ENCODE measurements at places on chromosomes 1 and 21. TPM values are rescaled to one million over a fixed set of nuclear protein-coding genes. Genes with fewer than 3 reads are reported as not detected.

FAM131C gene
- 2.0 TPM for total RNA-seq

GRCh38 chr21:27423038-27423437 lies 456.1 kb upstream of the ADAMTS5 start:
- peaks cover 2% of the 10 kb centered on the region for H3K36me3 ChIP-seq
- DNase-seq, result no peak
- H3K4me3 ChIP-seq, result no peak overlapping the region
- H3K4me1 ChIP-seq, result peaks cover 26% of the 10 kb centered on the region
- no peaks in the 10 kb centered on the region for H3K27me3 ChIP-seq

DNA sequence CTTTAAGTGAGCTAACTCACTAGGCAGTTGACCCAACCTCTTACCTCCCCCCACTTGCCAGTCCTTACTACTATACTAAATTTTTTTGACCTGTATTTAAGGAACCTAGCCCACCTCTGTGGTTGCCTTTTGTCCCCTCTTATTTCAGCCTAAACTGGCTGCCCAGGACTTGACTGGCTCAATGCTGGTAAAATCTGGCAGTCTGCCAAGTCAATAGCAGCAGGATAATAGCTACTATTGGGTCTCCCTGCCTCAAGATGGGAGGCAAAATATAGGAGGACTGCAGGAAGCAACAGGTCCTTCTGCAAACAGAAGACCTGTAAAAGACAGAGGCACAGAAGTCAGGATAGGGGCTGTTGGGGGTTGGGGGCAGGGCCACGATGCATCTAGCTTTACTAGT lies 144.2 kb upstream of the POGK start:
- no peak overlapping the region for H3K4me3 ChIP-seq
- H3K27me3 ChIP-seq, result no peaks in the 10 kb centered on the region
- H3K4me1 ChIP-seq, result peaks cover 8% of the 10 kb centered on the region
- no peak for DNase-seq

SPRR1A gene
- not detected for total RNA-seq

DNA sequence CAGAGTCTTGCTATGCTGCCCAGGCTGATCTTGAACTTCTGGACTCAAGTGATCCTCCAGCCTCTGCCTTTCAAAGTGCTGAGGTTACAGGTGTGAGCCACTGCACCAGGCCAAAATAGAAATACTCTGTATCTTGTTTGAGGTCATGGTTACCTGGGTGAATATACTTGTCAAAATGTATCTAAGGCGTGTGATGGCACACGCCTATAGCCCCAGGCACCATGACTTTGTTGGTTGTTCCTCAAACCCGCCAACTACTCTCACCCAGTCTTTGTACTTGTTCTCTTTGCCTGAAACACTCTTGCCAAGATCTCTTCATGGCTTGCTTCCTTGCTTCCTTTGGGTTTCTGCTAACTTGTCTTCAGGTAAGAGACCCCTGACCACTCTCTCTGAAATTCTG lies 38.0 kb upstream of the RGS5 start:
- 0 out of 2 replicates have a peak, but pooled peaks cover 2% of the 10 kb centered on the region for H3K36me3 ChIP-seq
- no peak overlapping the region for H3K27ac ChIP-seq
- H3K4me1 ChIP-seq, result no peaks in the 10 kb centered on the region

- no peaks in the 10 kb centered on the region for H3K27me3 ChIP-seq
- peaks cover 15% of the 10 kb centered on the region for H3K36me3 ChIP-seq
- no peak for DNase-seq
- H3K4me3 ChIP-seq, result no peak overlapping the region
- no peak overlapping the region for H3K27ac ChIP-seq
Observed at GRCh38 chr1:238329671-238330070, 438.9 kb upstream of the ZP4 start.

DNA sequence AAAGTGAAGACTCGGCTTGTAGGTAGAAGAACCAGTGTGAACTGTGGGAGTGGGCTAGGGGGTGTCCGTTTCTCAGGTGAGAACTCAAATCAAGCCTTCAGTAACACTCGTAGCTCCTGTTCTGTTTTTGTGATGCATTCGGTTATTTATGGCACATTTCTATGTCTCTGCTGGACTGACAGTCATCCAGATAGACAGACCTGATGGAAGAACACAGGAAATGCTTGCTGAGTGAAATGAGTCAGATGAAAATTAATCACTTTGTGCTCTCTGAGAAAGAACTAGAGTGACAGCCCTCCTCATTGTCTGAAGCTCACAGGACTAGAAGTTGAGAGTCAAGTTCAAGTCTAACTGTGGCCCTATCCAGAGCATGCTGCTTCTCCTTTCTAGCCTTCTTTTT lies 360.1 kb upstream of the PLXNA2 start:
- H3K36me3 ChIP-seq, result no peaks in the 10 kb centered on the region
- peaks cover 53% of the 10 kb centered on the region for H3K4me1 ChIP-seq
- H3K27ac ChIP-seq, result no peak overlapping the region
- no peak for DNase-seq
- H3K27me3 ChIP-seq, result no peaks in the 10 kb centered on the region

C1QC gene
- 0.21 TPM for total RNA-seq

IGSF21 gene
- total RNA-seq, result 28.0 TPM

DNA sequence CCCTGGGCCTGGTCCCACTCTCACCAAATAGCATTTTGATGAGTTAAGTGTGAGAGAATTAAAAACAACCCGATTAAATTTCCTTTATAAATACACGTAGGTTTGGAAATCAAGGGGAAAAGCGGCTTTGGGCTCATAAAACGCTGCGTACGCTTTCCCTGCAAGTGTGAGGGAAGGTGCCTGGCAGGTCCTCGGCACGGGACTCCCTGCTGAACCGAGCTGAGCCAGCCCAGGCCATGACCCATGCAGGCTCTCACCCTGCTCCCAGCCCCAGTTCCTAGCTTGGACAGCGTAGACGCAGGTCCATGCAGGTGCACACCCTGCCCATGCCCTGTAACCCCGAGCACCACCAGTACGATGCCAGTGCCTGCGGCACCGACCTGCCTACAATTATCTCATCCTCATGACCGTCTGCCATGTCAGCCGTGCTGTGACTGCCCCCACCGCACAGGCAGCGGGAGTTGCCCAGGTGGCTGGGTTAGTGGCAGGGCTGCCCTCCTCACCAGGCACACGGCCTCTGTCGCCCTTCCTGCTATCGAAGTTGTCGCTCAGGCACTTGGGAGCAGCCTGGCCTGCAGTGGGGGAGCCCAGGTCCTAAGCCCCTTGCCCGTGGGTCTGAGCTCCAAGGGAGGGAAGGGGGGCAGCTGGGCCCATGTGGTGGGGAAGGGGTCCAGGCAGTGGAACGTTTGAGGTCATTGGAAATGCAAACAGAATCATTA lies 41.0 kb upstream of the ACTRT2 start:
- no peaks in the 10 kb centered on the region for H3K27me3 ChIP-seq
- H3K36me3 ChIP-seq, result peaks cover 11% of the 10 kb centered on the region
- peaks cover 4% of the 10 kb centered on the region for H3K4me1 ChIP-seq

DNA sequence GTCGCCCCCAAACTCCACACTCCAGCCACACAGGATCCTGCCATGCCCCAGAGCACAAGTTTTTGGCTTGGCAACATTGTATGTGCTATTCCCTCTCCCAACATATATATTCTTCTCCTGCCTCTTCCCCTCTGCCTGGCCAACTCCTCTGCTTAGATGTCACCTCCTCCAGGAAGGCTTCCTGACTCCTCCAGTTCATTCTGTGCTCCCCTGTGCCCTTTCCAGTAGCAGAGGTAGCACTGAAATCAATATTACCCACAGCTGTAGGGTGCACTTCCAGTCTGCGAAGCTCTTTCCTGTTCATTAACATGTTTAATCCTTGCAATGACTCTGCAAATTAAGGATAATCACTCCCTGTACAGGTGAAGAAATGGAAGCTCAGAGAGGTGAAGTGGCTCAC lies 21.2 kb downstream of the ALDH4A1 start:
- H3K27ac ChIP-seq, result no peak overlapping the region
- no peaks in the 10 kb centered on the region for H3K27me3 ChIP-seq
- H3K4me1 ChIP-seq, result no peaks in the 10 kb centered on the region
- no peak overlapping the region for H3K4me3 ChIP-seq

TPTE gene
- not detected for total RNA-seq

STMN1 gene
- 483 TPM for total RNA-seq

GRCh38 chr1:114695430-114696058 lies at the start of gene AMPD1:
AMPD1 (minus strand) TSS chr1:114695546; CDS start chr1:114695471, 75 bp downstream.
- H3K27ac ChIP-seq, result no peak within 1 kb of the TSS
- H3K4me3 ChIP-seq, result no peak within 1 kb of the TSS
- H3K27me3 ChIP-seq, result no peaks in the 10 kb centered on the region

KCNJ15 gene
- total RNA-seq, result 0.14 TPM

SLC25A34 gene
- 2.0 TPM for total RNA-seq

DNA sequence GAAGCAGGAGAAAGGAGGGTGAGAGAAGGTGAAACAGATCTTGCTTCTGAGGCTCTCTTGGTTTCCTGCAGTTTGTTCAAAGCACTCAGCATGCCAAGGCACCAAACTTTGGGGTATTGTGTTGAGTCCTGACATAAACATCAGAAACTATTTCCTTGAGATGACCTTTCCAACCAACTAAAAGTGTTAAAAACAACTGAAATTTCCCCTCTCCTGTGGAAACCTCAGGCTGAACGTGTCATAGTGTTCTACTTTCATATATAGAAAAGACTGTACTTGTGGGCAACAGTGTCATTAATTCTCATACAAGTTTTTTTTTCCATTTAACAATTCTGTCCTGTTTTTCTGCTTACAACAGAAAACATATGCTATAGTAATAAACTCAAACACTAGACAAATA lies 6.3 kb upstream of the LYST start:
- no peaks in the 10 kb centered on the region for H3K36me3 ChIP-seq
- no peaks in the 10 kb centered on the region for H3K4me1 ChIP-seq
- peaks cover 12% of the 10 kb centered on the region for H3K27me3 ChIP-seq
- no peak overlapping the region for H3K4me3 ChIP-seq
- no peak overlapping the region for H3K27ac ChIP-seq

DNA sequence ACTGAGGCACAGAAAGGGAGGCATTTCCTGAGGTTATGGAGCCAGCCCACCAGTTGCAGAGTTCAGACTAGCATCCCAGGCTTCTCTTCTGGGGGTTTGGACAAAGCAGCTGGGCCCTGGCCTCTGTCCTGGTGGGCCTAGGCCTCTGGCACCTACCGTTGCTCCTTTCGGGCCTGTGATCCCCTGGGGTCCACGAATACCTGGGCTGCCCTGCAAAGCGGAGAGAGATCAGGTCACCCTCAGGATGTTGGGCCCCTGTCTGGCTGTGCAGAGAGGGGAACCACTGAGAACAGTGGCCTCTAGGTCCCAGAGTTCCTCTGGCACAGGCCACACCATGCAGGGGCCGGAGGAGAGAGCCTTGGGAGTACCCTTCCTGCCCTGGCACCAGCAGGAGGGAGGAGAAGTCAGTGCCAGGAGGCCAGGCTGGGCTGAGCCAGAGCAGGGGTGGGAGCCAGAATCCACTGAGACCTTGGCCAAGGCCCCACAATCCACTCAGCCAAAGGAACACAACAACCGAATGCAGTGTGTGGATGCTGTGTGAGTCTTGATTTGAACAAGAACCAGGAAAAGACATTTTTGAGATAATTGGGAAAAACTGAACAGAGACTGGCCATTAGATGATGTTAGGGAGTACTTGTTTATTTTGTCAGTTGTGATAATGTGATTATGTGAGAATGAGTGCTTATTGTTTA lies 8.9 kb downstream of the COL9A2 start:
- no peak overlapping the region for H3K27ac ChIP-seq
- H3K36me3 ChIP-seq, result no peaks in the 10 kb centered on the region
- no peak overlapping the region for H3K4me3 ChIP-seq
- DNase-seq, result no peak
- H3K27me3 ChIP-seq, result peaks cover 32% of the 10 kb centered on the region

DNA sequence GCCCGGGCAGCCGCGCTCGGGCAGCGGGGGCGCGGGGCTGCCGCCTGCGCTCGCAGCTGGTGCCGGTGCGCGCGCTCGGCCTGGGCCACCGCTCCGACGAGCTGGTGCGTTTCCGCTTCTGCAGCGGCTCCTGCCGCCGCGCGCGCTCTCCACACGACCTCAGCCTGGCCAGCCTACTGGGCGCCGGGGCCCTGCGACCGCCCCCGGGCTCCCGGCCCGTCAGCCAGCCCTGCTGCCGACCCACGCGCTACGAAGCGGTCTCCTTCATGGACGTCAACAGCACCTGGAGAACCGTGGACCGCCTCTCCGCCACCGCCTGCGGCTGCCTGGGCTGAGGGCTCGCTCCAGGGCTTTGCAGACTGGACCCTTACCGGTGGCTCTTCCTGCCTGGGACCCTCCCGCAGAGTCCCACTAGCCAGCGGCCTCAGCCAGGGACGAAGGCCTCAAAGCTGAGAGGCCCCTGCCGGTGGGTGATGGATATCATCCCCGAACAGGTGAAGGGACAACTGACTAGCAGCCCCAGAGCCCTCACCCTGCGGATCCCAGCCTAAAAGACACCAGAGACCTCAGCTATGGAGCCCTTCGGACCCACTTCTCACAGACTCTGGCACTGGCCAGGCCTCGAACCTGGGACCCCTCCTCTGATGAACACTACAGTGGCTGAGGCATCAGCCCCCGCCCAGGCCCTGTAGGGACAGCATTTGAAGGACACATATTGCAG lies 3.0 kb downstream of the ARTN start:
- peak overlapping the region; percentile 78 for H3K4me3 ChIP-seq
- H3K27ac ChIP-seq, result no peak overlapping the region
- peaks cover 58% of the 10 kb centered on the region for H3K4me1 ChIP-seq
- H3K27me3 ChIP-seq, result peaks cover 8% of the 10 kb centered on the region

- no peaks in the 10 kb centered on the region for H3K27me3 ChIP-seq
- no peak overlapping the region for H3K27ac ChIP-seq
- DNase-seq, result no peak
- no peak overlapping the region for H3K4me3 ChIP-seq
- peaks cover 26% of the 10 kb centered on the region for H3K4me1 ChIP-seq
- no peaks in the 10 kb centered on the region for H3K36me3 ChIP-seq
Observed at GRCh38 chr21:15293240-15293639, 228.4 kb upstream of the NRIP1 start.

DNA sequence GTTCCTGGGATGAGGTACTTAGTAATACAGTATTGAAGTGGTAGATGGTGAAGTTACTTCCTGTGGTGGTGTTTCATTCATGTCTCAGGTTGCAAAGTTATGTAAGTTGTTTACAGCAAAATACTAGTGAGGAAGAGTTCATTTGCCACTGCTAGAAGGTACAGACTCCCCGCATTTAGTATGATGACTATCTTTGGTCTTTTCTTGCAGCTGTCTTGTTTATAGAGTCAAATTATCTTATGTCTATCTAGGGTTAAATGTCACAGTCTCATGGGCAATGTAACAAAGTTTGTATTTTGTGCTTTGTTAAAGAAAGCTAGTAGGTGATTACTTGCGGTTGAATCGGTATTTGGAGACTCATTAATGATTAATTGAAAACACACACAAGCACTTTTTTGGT lies 50.2 kb downstream of the LRRC8D start:
- H3K27ac ChIP-seq, result no peak overlapping the region
- peaks cover 14% of the 10 kb centered on the region for H3K36me3 ChIP-seq
- H3K4me1 ChIP-seq, result peaks cover 42% of the 10 kb centered on the region
- H3K4me3 ChIP-seq, result no peak overlapping the region
- no peak for DNase-seq
- no peaks in the 10 kb centered on the region for H3K27me3 ChIP-seq

DNA sequence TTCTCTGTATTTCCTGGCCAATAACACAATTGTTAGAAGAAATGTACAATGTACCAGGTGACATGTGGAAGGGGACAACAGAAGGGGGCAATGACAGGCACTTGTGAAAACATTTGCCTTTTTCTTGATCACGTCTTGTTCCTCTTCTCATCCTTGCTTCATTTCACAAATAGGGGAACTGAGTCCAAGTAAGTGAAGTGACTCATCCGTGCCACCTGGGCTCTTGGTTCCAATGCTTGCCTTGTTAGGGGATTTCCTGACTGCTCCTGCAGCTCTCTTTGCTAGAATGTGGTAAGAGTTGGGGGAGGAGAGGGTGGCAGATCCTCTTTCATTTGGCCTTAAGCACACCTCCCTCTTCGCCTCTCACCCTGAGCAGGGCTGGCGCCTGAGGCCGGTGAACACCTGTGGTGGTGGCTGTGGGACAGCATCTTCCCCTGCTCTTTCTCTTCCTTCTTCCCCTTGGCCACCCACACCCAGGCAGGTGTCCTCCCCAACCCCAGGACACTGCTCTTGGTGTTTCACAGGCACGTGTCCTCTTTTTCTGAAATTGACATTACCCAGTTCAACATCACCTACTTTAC lies 2.2 kb upstream of the RHEX start:
- peaks cover 13% of the 10 kb centered on the region for H3K4me1 ChIP-seq
- H3K36me3 ChIP-seq, result no peaks in the 10 kb centered on the region
- DNase-seq, result no peak
- H3K27me3 ChIP-seq, result no peaks in the 10 kb centered on the region
